Left cardiac atrium (tissue), 4 donors: ENCODE measurements at places on chromosomes 4 and X.

DNA sequence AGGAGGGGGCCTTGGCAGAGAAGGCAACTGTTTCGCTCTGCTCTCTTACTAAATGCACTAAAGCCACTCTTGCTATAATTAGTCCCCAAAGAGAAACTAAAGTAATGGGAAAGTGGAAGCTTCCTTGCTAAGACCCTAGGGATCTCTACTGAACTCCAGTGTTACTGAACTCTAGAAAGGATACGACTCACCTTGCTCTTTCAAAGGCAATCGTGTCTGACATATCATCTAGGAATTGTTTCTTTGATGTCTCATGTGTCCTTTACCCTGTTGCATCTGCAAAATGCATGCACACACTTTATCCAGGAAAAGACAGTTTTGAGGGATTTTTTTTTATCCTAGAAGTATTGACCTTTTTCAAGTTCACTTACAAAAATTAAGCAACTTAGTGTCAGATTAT lies 148.1 kb upstream of the FAM9B start:
- no peak for DNase-seq

- DNase-seq: no peak
Measured at GRCh38 chr4:2286904-2287593, 25.1 kb upstream of the MXD4 start.

DNA sequence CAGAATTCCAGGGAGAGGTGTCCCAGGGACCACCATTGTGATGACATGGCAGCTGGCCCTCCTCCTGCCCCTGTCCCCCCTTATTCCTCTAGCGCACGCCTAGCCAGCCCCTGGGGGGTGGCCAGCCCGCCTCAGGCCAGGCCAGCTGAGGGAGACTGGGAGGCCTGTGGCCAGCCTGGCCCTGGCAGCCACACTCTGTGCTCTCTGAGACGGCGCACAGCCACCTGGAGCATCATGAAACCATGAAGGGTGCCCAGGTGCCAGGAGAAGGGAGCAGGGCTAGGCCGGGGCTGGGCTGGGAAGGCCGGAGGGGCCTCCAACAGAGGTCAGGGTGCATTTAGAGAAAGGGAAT lies 14.4 kb upstream of the DUSP9 start:
- no peak for DNase-seq

DNA sequence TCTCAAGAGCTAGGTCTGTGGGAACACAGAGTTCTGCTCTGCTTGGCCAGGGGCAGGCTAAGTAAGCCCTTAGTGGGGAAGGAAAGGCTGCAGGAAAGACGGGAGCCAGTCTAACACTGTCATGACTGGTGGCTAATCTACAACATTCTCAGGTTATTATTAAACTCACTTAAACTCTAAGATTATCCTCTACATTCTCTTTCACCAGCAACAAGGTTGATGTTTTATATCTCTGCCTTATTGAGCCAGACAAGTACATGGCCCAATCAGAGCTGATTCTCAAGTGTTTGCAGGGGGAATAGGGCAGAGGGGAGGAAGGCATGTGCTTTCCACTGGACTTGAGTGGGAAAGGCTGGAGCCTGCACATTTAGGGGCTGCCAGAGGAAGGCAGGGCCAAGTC lies 50.9 kb upstream of the FAM241A start:
- DNase-seq: no peak

DNA sequence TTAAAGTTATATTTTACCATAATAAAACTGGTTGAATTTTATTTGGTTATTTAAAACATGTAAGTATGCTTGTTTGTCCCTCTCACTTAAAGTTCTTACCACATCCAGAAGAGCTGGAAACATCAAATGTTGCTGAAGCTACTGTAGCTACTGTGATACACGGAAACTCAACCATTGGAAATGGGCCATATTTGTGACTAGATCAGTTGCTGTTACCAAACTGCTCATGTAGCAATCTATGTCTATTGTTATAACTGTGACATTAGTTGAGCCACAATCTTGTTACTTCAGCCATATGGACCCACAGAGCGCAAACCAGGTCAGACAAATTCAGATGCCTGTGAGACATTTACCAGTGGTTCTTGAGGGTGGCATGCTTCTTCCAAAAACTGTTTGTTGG lies 41.6 kb downstream of the NDNF start:
- no peak for DNase-seq

DNA sequence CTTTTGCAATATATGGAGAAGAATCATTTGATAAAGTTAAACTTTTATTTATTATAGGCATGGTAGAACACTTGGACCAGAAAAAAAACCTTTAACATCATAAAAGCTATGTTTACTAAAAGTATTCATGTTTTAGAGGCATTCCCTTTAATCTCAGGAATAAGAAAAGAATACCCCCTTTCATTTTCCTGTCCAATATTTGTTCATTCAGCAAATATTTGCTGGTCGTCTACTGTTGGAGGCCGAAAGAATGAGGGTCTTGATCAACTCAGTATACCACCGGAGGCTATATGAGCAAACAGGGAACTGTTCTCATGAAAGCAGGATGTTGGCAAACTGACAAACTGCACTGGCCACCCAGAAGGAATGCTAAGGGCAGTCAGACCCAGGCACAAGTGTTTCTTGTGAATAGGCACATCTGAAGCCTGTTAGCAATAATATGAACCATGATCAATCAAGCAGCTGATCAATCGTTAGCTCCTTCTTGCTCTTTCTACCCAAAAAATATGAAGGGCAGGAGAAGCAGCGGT lies 480.8 kb upstream of the FAT1 start:
- DNase-seq: no peak

DNA sequence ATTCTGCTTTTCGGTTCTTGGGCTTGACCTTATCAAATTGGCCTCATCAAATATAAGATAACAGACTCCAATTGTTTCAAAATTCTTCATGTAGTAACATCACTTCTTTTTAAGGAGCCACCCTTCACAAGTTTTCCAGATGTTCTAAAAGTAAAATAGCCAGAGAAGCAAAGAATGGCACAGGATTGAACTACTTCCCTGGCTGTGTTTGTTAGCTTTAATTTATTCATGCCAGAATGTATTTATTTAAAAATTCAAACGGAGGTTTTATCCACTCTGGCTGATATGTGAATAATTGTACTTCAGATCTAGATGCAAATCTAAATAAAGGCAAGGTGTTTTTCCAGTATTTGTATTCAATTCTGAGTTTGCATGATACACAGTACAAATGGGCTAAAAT lies 581.3 kb upstream of the TENM3 start:
- no peak for DNase-seq

DNA sequence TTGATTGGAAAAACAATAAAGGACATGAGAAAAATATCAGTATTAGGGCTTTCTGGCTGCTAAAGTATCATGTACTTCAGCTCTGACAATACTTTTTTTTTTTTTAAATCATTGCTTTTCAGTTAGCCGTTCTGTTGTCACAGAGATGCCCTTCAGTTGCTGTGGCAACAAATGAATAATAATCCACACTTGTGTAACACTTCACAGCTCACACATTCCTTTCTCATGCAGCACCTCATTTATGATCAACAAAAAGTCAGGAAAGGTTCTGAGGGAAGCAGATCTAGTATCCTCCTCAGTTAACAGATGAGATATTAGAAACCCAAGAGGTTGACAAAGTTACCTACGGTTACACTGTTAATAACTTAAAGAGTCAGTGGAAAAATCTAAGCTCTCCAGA lies 444.2 kb upstream of the SLIT2 start:
- no peak for DNase-seq
